ENCODE measurements at places on chromosomes 3 and 15. TPM values are rescaled to one million over a fixed set of nuclear protein-coding genes. Genes with fewer than 3 reads are reported as not detected.

The WHAMM gene
- 10.1 TPM for total RNA-seq

The CAMK2N2 gene
- 6.1 TPM for total RNA-seq

The SLC15A2 gene
- total RNA-seq: 0.79 TPM

The IQSEC1 gene
- 21.2 TPM for total RNA-seq

The TMEM62 gene
- total RNA-seq: 16.9 TPM

The ZNF197 gene
- total RNA-seq: 15.6 TPM

The PLSCR2 gene
- not detected for total RNA-seq

The EPHA3 gene
- not detected for total RNA-seq

The TMCO5A gene
- not detected for total RNA-seq

The ZMAT3 gene
- total RNA-seq: 58.0 TPM

The NPAP1 gene
- not detected for total RNA-seq

The EXD1 gene
- 0.37 TPM for total RNA-seq

The FBXW12 gene
- not detected for total RNA-seq

The FAM174B gene
- 6.5 TPM for total RNA-seq

All from MCF 10A (cell line).